ENCODE measurements at places on chromosomes 7 and 10. TPM values are rescaled to one million over a fixed set of nuclear protein-coding genes. Genes with fewer than 3 reads are reported as not detected.
A peak's percentile ranks its signal among the peaks of the same experiment; 100 is the strongest.

Gene COL13A1
- not detected for total RNA-seq

DNA sequence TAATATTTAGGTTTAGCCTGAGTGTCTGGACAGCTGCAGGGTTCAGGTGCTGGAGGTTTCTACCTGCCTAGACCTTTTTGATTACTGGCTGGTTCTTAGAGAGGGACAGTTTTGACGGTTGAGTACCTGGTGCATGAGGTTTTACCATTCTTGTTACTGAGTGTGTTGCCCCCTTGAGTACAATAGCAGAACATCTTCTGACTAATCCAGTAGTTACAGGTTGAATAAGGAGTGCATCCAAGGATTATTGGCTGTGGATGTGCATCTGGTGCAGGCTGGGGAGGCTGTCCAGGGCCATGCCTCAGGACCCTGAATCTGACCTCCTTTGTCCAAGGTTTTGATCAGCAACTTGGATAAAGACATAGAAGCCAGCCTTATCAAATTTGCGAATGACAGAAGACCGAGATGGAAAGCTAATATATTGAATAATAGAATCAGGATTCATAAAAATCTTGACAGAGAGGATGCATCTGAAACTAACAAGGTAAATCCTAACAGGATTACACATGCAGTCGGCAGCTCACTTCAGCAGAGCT is 23.1 kb downstream of the PLPP4 start:
- DNase-seq: peak; percentile 14

Gene BEND7
- 1.3 TPM for total RNA-seq

DNA sequence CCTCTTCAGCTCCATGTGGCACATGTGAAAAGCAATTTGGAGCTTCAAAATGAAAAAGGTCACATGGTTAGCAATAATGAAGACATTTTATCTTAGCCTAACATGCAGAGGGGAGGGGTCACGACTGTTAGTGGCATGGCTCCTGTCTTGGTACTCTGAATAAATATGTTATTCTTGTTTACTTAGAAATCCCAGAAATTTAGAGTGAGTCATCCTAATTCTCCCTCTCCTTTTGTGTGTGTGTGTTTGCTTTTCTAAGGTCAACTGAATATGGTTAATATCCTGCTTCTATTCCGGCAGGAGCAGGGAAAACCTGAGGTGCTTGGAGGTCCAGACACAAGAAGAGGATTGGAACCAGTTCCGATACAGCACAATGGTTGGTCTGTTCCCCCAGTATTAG is 17.6 kb downstream of the BCCIP start:
- DNase-seq: peak; percentile 58

- peak; percentile 55 for DNase-seq
Observed at GRCh38 chr7:30276203-30276900, 8.0 kb upstream of the ZNRF2 start.

- no peak for DNase-seq
Observed at GRCh38 chr10:101018118-101018599, 12.8 kb downstream of the PDZD7 start.

Gene LBX1
- not detected for total RNA-seq

- DNase-seq: no peak
Observed at GRCh38 chr7:123639631-123640030, 16.0 kb upstream of the LMOD2 start.

GRCh38 chr7:42739638-42740037 is 172.2 kb downstream of the C7orf25 start:
- DNase-seq: no peak

DNA sequence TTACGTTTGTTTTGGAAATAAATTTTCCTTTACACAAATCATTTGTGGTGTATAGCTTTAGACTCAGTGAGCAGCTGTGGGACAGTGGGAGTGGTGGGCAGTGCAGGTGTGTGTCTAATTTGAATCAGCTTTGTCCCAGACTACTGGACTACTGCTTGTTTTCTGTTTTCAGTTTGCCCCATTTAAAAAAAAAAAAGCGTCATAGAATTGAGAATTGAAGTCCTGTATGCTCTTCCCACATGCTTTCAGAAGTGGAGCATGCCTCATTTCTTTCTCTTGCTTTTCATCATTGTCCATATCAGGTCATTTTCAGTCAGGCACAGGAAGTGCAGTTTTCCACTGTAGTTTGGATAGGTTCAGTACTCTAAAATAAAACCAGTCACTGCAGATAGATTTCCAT is 66.1 kb downstream of the SHH start:
- DNase-seq: no peak

Gene GAD2
- total RNA-seq: not detected
